Fibroblast of skin of scalp (primary cell): ENCODE measurements at places on chromosomes 16 and 17.

DNA sequence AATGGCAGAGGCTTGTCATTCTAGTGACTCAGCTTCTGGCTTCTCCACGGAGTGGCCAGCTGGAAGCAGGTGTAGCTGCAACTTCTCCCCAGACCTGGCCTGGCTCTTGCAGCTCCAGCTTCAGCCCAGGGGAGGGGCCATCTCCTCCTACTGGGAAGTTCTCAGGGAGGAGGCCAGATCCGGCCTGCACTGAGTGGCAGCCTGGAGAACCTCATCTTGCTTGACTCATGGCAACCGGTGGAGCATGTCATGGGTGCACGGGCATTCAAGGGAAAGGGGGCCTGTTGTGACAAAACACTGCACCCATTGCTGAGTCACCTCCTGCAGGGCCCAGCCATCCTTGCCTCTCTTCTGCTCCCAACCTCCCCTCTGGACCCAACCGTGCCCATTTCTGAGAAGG, 273.9 kb upstream of the MAF start:
- DNase-seq: no peak

DNA sequence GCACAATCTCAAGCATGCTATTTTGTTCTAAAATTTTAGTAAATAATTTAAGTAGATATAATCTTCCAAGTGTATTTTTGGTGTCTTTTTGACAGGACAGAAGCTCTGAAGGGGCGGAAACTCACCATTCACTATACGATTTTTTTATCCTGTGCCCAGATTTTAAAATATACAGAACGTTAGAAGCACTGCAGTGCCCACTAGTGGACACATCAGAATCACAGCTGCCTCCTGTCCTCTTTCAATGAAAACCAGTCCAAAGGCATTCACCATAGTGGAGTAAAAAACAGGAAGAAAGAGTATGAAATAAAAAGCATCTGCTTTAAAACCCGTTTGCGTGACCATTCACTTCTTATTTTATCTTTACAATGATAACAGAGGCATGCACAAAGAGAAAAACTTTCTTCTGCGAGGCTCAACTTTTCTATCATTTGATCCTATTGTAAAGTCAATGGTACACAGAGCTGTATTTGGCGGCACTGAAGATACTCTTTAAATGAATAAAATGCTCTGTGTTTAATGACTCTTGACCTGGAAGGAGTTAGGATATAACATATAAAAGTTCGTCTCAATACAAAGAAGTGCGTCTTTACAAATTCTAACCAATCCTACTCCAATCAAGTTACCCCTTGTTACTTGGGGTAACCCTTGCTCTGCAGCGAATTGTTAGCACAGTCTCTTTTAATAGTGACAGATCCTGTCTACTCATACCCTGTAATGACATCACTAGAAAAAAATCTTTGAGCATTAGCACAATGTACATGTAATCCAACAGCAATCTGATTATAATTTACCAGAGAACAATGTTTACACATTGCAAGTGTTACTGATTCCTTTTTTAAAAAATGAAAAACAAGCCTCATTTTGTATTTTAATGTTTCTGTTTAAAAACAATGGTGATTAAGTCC, 339.8 kb upstream of the PSMD7 start:
- peak; percentile 79 for DNase-seq

DNA sequence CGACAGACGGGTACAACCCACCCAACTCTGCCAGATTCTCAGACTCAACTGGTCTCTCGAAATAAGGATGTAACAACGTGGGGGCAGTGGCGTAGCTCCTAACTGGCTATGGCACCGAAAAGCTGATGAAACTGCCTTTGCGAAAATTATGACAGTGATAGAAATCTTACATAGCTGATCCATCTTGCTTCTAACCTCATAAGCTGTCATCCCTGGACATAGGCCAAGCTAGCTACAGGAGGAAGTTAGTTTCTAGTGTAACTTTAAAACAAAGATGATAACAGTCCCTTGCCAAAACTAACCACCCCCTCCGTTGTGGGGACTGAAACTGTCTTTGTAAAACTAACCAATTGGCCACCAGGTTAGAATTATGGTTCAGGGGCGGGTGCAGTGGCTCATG, 220.1 kb downstream of the SLC39A11 start:
- peak; percentile 46 for DNase-seq

GRCh38 chr16:86877835-86878234, 299.5 kb downstream of the FOXL1 start:
- no peak for DNase-seq

DNA sequence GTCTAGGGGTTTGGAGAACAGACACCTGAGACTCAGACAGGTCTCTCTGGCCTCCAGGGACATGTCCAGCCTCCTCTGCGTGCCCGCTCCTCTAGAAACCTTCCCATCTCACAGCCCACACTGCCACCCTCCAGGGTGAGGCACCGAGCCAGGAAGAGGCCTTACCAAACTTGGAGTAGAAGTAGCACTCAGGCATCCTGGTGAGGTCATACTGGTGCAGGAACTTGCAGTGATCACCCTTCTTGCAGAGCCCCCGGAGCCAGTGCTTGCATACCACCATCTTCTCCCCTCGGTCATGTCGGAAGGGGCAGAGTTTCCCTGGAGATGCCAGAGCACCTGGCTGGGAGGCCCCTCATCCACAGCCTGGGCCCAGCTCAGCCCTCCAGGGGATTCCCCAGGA, 4.2 kb downstream of the CPSF4L start:
- peak; percentile 15 for DNase-seq

DNA sequence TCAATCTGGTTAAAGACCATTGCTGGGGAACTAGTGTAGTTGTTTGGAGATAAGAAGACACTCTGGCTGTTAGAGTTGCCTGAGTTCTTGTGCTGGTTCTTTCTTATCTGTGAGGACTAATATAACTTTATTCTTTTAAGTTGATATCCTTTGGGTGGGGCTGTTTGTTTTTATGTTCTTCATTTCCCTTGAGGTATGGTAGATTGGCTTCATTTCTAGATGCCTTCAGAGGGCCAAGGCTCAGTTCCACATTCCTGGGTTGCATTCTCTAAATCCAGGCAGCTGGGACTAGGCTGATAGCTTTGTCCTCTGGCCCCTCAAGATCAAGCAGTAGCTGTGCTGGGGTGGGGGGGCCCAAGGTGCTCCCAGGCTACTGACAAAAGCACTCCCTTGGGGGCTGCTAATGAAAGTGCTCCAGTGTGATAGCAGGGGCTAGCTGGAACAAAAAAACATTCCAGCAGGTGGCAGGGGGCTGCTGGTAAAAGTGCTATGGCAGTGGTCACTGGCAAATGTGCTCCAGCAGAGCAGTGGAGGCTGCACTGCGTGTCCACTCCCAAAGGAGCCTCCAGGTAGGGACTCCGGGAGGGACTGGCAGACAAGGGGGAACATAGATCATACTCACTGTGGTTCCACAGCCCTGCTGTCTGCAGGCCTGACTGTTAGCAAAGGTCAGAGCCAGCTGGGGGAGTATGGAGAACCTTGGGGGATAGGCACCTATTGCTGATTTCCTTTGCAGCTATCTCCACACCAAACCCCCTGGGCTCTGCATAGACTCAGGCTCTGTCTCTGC, 45.9 kb upstream of the KCNJ16 start:
- DNase-seq: no peak
